Epithelial cell of esophagus (primary cell): ENCODE measurements at places on chromosomes 4 and X.
A peak's percentile ranks its signal among the peaks of the same experiment; 100 is the strongest.

DNA sequence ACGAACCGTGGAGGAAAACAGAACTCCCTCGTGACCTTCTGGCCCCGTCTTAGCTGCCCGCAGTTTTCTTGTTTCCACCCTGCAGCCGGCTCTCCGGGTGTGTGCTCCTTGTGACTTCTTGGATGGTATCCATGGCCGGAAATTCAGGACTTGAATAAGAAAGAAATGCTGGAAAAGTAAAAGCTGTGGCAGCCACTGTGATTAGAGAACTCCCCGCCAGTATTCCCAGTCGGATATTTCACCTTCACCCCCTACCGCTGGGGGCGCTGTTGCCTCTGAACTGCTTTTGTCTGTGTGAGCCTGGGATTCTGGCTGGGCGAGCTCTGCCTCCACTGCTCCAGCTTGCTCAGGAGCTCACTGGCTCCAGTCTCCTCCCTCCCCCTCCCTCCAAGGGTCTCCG lies 41.5 kb upstream of the CYP4V2 start:
- peak; percentile 6 for DNase-seq

DNA sequence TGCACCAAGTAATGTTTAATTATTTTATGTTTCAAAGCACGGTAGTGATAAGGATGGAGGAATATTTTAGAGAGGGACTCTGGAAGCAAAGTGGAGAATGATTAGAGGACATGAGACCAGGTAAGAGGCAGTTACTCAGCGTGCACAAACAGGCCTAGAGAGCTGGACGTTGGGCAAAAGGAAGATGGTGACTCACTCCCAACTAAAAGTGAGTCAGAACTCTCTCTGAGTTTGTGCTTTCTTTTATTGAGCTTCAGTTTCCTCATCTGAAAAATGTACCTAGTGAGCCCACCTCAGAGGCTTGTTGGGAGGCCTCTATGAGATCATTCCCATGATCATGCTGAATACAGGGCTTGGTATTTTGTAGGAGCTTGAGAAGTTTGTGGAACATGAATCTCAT lies 1.6 kb upstream of the ZC4H2 start:
- DNase-seq: peak; percentile 82

- DNase-seq: no peak
These were observed 565.5 kb upstream of the FAM241A start for GRCh38 chr4:111579767-111580166.

- peak; percentile 84 for DNase-seq
These were observed 3.4 kb upstream of the AVPR2 start for GRCh38 chrX:153900831-153901752.

DNA sequence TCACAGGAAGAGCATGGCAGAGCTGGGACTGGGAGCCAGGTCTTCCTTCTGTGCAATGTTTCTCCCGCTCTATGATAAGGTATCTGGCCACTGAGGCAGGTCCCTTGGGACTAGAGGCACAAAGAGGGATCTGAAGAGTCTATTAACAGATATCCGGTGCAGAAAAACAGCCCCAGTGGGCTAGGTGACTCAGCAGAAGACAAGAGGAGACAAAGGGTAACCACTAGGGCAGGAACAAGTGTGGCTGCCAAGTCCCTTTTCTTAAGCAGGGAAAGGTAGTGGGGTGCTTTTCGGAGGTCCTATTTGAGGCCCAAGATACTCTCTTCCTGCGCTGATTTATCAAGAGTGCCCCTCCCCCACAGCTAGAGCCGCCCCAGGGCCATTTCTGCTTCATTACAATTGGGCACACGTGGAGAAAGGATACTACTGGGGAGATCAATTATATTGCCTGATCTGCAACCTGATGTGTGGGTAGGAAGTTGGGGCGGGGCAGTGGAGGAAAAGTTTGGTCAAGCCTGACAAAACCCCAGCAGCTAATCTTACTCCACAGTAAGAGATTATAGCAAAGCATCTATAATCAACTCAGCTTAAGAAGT lies at the start of gene DGAT2L6:
DGAT2L6 (plus strand) TSS at position 546 of the 596 bp plus-strand sequence. CDS start 100 bp downstream, outside the sequence.
- no peak for DNase-seq

- DNase-seq: peak; percentile 65
These were observed 15.3 kb downstream of the UGT2B15 start for GRCh38 chr4:68654946-68655721.

DNA sequence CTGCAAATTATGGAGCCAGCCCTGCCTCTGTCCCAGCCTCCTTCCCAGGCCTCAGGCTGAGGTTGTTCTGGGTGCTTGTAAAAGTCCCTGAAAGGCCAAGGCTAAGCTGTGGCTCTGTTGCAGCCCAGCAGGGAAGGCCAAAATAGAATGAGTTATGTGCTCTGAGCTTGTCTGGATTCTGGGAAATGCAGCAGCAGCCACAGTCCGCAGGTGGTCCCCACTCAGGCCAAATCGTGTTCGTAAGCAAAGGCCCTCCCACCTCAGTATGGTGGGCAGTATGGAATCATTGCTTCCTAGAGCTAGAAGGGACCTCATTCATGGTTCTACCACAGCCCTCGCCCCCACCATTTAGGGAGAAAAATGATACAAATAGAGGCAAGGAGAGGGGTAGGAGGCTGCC lies 4.7 kb upstream of the TCEAL1 start:
- DNase-seq: no peak

DNA sequence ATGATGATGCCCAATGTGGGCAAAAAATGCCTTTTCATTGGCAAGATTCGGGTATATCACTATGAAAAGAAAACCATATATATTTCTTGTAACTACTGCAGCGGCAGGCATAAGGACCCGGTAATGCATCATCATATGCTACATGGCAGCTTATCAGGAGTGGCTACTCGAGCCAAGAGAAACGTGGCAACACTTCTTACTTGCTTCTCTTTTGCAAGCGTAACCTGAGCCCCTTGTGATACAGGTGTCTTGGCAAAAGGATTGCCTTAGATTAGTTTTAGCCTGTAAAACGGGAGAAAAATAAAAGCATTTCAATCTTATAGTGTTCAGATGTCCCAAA lies 280.3 kb downstream of the SPRY1 start:
- DNase-seq: peak; percentile 8

DNA sequence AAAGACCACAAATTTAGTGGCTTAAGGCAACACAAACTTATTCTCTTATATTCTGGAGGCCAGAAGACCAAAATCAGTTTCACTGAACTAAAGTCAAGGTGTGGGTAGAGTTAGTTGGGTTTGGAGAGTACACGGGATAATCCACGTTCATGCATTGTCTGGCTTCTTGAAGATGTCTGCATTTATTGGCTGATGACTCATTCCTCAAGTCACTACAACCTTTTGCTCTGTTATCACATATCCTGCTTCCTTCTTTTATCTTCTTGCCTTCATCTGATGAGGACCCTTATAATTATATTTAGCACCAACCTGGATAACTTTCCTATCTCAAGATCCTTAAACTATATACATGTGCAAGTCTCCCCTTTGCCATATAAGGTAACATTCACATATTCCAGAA lies 590.0 kb downstream of the FSTL5 start:
- DNase-seq: peak; percentile 30

DNA sequence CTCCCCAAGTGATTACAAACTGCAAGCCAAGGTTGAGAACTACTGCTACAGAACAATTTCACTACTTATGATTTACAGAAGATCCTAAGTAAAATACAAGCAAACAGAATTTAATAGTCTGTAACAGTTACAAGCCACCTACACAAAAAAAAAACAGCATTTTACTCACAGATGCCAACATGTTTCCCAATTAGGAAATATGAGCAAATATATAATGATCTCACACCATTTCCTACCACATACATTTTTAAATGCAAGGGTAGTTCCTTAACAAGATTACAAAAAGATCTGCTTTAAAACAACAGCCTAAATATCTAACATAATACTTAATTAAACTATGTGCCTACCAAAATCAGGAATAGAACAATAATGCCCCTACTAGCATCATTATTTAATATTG lies 63.4 kb downstream of the EFHC2 start:
- no peak for DNase-seq

GRCh38 chrX:132292793-132293192 lies 73.5 kb upstream of the RAP2C start:
- peak; percentile 58 for DNase-seq

DNA sequence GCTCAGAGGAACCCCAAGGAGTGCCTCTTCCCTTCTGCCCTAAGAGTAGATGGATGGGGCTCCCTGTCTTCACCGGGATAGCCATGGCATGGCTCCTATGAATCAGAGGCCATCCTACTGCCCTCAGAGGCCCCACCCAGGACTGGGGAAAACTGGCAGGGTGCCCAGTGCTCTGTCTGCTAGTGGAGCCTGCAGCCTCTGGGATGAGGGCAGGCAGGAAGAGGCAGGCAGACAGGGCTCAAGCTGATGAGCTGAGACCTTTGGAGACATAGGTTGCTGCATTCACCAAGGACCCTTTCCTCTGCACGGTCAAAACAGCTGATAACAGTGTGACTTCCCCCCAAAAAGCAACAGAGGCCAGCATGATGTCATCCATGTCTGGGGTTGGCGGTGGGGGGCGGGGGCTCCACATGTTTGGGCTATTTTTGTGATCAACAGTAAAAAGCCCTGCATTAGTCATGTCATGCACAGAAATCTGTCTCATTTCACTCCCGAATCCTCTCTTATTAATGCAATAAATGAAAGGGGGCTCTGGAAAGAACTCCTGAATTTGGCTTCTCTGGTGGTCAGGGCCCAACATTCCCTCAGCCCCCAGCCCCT lies 207.6 kb upstream of the MAMLD1 start:
- DNase-seq: peak; percentile 31

- DNase-seq: no peak
These were observed 80.2 kb downstream of the GRIA2 start for GRCh38 chr4:157300701-157301100.

GRCh38 chr4:111689214-111689613 lies 456.0 kb upstream of the FAM241A start:
- DNase-seq: peak; percentile 70

DNA sequence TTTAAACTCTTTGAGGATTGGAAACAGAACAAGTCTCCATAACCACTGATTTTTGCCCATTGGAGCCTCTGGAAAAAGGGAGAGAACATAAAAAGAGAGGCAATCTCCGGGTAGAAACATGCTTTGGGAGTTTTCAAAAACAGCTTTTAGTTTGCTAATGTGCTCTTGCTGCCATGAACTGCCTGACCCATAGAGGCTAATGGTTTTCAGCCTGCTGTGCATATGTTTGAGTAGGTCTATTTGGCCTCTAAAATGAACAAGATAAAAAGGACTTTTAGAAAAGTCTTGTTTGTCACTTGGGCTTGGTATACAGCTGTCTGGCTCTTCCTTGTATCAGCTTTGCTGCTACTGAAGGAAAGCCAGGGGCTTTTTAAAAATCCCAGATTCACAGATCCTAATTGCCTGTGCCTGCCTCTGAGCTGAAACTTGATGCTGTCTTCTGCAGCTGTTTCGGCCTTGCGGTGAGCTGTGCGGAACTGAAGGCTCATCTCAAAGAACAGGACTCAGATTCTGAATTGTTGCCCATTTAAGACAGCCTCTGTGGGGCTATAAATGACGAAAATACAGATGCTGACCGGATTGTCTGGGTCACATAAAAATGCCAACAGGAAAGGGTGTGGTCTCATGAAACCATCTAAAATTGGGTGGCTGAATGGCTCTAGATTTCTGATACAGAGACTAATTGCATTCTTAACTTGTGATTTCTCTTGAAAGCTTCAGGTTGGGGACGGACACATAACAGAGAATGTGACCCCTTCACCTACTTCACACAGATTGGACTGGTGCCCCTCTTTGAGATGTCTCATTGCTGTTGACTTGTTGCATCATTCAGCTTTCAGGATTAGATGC lies 18.4 kb upstream of the ZNF41 start:
- DNase-seq: no peak

DNA sequence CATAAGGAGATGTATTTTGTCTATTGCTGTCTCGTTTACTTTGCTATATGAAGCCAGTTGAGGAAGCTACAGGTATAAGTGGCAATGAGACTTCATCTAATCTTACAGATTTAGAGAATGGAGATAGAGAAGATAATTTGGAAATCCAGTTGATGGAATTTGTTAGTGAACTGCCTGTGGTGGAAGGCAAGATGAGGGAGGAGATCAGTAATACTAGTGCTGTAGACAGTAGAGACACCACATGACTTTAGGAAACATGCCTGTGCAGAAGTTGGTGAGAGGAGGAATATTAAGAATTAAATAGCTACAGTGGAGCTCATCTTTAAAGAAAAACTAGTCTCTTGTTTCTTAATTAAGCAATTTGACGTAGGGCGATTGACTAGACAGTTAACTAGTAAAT lies 51.3 kb downstream of the RBPJ start:
- no peak for DNase-seq

GRCh38 chr4:68673143-68673542 lies 2.7 kb upstream of the UGT2B15 start:
- no peak for DNase-seq

DNA sequence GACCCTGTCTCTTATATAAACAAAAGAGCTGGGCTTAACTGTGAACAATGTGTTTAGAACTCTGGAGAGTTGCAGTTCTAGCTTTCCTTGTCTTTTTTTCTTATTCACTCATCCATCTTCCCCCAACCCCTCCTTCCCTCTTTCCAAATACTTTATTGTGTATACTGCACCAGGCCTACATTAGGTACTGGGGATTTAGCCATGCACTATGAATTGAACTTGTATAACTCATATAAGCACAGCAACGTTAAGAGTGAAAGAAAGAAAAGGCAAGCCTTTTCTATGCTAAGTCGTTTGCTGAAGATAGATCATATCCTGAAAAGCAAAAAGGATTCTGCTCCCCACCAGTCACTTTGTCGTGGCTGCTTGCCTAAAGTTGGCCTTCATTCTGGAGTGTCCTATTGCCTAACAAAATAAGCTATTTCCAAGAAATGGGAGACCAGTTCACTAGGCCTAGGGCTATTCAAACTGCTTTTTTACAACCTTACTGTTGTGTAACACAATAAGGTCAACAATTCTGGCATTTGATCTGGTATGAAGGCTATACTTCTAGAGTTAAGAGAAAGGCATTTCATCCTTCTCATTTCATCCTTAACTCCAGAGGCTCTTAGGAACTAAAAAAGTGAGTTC lies 32.2 kb downstream of the CCNI start:
- DNase-seq: no peak
